ENCODE measurements at places on chromosomes 1 and 21.

DNA sequence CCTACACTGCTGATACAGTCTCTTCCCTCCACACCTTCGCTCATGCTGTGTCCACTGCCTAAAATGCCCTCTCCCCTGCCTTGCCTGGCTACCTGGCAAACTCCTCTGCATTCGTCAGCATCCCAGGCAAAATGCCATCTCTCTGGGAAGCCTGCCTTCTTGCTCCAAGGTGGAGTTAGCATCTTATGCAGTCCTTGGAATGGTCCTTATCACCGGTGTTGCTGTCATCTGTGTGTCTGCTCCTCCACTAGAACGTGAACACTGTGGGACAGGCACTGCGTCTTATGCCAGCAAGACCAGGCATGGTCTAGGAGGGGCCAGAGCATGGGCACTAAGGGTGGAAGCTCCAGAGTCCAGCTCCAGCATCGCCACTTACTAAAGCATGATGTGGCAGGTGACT is 211.8 kb downstream of the MATN1 start:
- DNase-seq, result no peak

- peak; percentile 80 for DNase-seq
Measured at GRCh38 chr1:168386949-168387586, 106.4 kb downstream of the TBX19 start.

GRCh38 chr1:187261637-187262036 is 432.9 kb downstream of the PLA2G4A start:
- no peak for DNase-seq

DNA sequence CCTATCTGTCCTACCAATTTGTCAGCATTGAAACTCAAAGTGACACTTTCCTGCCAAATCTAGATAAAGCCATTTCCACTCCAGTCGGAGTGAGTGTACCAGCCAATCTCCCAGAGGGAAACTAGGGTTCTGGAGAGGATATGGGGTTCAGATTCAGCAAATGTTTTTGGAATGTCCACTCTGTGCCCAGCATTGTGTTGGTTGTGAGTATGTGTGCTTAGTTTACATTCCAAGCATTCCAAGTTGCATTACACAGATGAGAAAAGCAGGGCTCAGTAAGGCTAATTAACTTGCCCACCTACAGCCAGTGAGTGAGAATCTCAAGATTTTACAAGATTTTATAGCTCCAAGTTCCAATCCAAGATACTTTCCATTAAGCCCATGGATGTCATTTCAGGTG is 26.4 kb upstream of the RGS16 start:
- no peak for DNase-seq

DNA sequence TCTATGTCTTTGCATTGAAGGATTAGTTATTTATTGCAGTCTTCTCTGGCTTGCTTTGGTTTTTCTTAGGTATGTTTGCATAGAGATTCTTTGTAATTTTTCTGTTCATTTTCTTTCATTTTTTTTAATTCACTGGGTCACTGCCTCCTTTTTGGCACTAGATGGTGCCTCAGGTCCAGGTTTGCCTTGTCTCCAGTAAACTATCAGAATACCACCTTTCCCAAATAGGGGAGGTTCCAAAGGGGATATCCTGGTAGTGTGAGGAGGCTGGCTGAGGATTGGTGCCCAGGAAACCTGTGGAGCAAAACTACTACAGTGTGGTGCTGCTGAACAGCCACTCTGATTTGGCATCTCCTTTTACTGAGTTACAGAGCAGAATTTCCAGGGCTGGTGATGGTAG is 257.1 kb downstream of the KCTD3 start:
- no peak for DNase-seq

GRCh38 chr1:115112496-115113375 is 23.4 kb upstream of the TSPAN2 start:
- peak; percentile 19 for DNase-seq

GRCh38 chr1:226181996-226182714 is 4.4 kb downstream of the ACBD3 start:
- no peak for DNase-seq

- no peak for DNase-seq
Measured at GRCh38 chr1:11525516-11525915, 46.6 kb downstream of the DISP3 start.

GRCh38 chr1:151255381-151255780 is 847 bp downstream of the PSMD4 start:
- DNase-seq, result no peak

GRCh38 chr21:21406921-21407320 is 408.7 kb downstream of the NCAM2 start:
- DNase-seq, result no peak

- no peak for DNase-seq
Measured at GRCh38 chr1:9822897-9823692, 670 bp downstream of the CLSTN1 start.
